Epithelial cell of esophagus (primary cell): ENCODE measurements at places on chromosomes 7 and 10.
A peak's percentile ranks its signal among the peaks of the same experiment; 100 is the strongest.

- no peak for DNase-seq
Measured at GRCh38 chr10:31914370-31914769, 14.3 kb downstream of the ARHGAP12 start.

GRCh38 chr10:18437486-18437885 lies 213.9 kb downstream of the NSUN6 start:
- DNase-seq: no peak

DNA sequence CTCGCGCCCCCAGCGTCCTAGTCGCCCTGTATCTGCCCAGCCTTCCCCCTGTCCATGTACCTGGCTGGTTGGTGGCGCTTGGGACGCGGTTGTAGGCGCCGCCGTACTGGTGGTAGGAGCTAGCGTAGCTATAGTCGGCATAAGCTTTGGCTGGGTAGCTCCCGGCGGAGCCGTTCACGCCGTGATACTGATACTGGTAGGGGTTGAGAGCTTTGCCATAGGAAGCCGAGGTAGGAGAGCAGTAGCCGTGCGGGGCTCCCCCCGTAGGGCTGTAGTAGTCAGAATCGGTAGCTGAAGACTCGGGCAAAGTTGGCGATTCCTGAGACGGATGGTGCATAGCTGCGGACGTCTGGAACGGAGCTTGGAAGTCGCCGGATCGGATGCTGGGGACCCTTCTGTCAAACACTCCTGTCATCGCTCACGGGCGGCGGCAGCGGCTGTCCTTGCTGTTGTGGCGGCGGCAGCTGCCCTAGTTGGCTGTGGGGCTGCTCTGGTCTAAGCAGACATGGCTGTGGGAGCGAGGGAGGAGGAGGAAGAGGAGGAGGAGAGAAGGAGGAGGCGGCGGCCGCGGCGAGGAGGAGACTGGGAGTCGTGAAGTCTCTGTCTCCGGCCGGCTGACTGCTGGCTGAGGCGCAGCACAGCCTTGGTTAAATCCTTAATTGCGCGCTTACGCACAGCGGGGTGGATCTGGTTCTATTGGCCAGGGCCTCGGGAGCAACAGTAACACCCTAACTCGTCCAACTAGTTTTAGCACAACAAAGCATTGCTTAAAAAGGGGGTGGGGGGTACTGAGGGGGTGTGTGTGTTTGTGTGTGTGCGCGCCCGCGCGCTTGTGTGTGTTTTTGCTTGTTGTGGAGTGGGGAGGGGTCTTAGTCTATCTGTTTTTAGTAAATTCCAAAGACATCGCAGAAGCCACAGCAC lies at the start of gene DLX5:
Gene DLX5 (minus strand): TSS at position 623 of the 921 bp plus-strand sequence. CDS start 208 bp downstream, at position 415.
- DNase-seq: peak; percentile 80

- DNase-seq: no peak
Measured at GRCh38 chr7:36407636-36408550, 18.2 kb downstream of the ANLN start.

DNA sequence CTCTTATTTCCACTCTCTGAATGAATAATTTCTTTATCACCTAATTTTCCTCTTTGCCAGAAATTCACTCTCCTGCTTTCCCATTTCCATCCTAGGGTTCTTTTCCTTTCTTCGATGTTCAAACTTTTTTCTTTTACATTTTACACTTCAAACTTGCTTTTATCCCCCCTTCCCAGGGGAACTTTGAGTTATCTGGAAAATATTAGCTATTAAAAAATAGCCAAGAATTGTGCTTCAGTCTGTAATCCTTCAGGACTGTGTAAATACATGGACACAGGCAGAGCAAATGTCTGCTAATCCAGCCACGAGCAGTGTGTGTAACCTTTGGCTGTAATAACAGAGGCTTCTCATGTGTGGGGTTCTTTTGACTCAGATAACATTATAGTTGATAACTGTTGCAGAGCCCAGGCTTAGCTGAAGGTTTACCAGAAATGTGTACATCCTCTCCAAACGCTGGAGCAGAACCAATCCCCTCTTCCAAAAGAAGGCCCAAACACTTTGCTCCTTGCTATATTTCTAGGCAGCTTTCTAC lies 4.6 kb downstream of the ASB4 start:
- DNase-seq: no peak

DNA sequence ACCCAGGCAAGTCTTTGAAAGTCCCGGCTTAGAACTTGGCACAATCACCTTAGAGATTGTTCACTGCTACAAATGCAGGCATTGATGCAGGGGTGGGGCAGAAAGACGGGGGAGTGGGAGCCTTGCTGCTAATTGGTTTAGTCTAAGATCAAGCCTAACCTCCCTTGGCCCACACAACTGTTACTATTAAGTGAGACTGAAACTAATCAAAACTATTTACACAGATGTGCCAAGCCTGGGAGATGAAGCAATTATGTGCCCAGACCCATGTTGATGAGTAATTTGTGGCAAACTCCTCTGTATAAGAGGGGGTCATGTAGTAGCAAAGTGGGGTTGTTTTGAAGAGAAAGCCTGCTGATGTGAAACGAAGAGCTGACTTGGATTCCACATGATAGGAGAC lies 178.2 kb upstream of the ITGB1 start:
- peak; percentile 87 for DNase-seq

- DNase-seq: no peak
Measured at GRCh38 chr7:157352516-157352915, 15.7 kb downstream of the DNAJB6 start.

DNA sequence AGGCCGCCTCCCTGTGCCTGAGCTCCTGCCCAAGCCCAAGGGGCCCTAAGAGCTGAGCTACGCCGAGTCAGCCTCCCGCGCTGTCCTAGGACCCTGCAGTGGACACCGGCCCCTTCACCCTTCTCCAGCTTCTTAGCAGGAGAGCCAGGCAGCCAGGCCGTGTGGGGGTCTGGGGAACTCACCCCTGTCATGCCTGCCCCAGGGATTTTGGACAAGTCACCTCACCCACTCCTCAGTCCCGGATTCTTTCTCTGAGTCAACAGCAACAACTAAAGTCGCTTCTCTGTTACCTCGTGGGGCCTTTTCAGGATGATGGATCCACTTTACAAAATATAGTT lies 79.3 kb downstream of the MKI67 start:
- DNase-seq: no peak

- DNase-seq: peak; percentile 32
Measured at GRCh38 chr7:39428221-39428620, 138.0 kb upstream of the YAE1 start.

DNA sequence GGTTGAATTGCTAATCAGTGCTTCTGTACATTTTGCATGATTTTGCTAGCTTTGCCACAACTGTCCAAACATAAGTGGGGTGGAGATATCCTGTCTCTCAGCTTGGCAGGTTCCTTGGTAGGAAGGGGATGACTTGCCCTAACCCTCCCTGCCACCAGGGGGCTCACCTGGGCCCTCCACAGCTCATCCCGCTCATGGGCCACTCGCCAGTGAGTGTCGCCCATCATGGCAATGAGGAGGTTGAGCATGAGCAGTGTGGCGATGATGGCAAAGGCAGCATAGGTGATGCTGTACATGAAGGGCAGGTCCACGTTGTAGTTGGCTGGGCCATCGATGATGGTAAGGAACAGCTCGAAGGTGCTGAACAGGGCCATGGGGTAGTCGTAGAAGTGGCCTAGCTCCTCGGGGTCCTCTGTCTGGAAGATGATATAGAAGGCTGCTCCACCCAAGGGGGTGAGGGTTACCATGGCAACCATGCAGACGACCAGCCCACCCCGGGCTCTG lies 12.2 kb downstream of the TRPV6 start:
- no peak for DNase-seq

- DNase-seq: peak; percentile 76
Measured at GRCh38 chr10:13074563-13075451, 25.2 kb upstream of the OPTN start.

- DNase-seq: no peak
Measured at GRCh38 chr7:103396471-103396870, 49.0 kb downstream of the PSMC2 start.

GRCh38 chr10:35470925-35471315 lies 134.2 kb upstream of the GJD4 start:
- DNase-seq: no peak

DNA sequence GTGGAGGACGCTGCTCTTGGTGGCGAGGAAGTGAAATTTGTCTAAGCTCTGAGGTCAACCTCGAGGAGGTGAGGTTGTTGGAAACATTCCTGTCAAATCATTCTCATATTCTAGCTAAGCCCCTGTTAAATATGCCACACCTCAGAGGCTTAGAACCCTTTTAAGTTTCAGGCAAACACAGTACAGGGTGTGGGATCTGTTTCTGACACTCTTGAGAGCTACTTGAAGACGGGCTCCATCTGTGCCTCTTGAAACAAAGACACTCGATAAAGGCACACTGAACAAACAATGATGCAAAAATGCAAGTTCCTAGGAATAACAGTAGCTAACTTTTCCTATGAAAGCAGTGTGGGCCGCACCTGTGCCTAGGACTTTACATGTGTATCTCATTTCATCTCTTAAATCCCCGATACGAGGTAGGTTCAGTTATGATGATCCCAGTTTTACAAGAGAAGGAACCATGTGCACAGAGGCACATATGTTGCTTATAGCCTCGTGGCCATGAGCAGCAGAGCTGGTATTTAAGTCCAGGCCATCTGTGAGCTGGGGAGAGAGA lies 299.2 kb downstream of the CCDC3 start:
- DNase-seq: no peak

GRCh38 chr10:133226251-133226808 lies 3.7 kb upstream of the UTF1 start:
- DNase-seq: peak; percentile 32

GRCh38 chr7:126533715-126534114 lies 719.0 kb downstream of the GRM8 start:
- DNase-seq: no peak

DNA sequence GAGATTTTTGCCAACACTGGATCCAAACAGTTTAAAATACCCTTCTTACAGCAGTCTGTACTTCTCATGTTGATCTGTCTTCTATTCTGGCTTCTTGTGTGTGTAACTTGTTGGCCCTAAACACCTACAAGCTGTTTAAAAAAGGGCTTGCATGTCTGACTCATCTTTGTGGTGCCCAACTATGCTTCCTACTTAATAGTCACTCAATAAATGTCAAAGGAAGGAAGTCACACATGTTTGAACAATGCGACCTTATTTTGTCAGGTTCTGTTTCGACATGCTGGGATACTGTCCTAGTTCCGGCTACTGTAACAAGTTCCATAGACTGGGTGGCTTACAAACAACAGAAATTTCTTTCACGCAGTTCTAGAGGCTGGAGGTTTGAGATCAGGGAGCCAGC lies 9.4 kb upstream of the GRK5 start:
- peak; percentile 73 for DNase-seq

GRCh38 chr7:148687555-148687954 lies 11.1 kb upstream of the CUL1 start:
- no peak for DNase-seq

GRCh38 chr7:30143748-30144251 lies 9.0 kb downstream of the MTURN start:
- peak; percentile 87 for DNase-seq

DNA sequence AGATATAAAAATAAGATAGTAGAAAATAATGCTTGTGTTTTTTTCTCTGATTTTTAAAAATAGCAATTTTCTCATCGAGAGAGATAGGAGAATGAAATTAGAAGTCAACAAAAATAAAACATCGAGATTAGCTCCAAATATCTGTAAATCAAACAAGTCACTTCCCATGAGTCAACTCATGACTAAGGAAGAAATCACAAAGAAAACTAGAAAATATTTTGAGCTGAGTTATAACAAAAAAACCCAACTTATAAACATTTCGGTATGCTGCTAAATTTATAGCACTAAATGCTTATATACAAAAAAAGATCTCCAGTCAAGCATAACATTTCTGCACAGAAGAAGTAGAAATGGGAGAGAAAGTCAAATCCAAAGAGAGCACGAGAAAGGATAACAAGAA lies 140.1 kb downstream of the ITGA8 start:
- DNase-seq: no peak

- DNase-seq: no peak
Measured at GRCh38 chr7:12294701-12295100, 83.6 kb downstream of the TMEM106B start.

- DNase-seq: no peak
Measured at GRCh38 chr7:2242541-2243429, 759 bp downstream of the NUDT1 start.

DNA sequence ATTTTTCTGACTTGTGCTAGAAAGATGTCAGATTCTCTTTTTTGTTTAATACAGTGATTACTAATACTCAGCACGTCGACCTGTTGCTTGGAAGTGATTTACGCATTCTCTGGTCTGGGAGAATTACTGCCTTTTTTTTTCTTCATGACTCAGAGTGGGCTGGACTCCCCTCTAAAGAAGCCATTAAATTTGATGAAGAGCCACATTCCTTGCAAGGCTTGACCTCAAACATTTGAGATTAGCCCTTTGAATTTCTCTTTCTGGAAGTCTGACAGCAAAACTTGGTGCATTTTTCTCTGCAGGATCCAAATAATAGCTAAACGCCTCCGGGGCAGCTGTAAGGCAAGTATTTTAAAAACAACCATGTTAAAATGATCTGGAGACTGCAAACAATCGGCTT lies 171.6 kb downstream of the GALNT17 start:
- DNase-seq: no peak

GRCh38 chr7:120955577-120956149 lies 5.1 kb downstream of the ING3 start:
- DNase-seq: no peak

- no peak for DNase-seq
Measured at GRCh38 chr7:137276189-137276588, 67.3 kb downstream of the PTN start.

- no peak for DNase-seq
Measured at GRCh38 chr7:24597014-24597413, 23.8 kb downstream of the PALS2 start.

DNA sequence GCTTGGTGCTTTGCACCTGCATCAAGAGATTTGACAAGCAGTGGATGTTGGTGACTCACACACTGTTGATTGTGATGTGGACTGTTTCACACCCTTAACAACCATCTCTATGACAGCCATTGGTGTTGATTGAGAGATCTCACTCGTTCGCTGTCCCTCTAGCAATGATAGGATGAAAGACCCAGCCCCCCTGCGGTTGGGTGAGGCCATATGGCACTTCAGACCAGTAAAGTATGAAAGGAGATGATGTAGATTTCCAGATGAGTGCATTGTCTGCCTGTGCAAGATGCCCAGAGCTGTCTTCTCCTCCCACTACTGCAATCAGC lies 138.7 kb upstream of the PRR15 start:
- DNase-seq: no peak
